Activated naive CD8-positive, alpha-beta T cell treated with anti-CD3 and anti-CD28 coated beads, Interleukin-2, amount 50 U/mL, for 24 hours (primary cell): ENCODE measurements at places on chromosomes 2 and 18.

DNA sequence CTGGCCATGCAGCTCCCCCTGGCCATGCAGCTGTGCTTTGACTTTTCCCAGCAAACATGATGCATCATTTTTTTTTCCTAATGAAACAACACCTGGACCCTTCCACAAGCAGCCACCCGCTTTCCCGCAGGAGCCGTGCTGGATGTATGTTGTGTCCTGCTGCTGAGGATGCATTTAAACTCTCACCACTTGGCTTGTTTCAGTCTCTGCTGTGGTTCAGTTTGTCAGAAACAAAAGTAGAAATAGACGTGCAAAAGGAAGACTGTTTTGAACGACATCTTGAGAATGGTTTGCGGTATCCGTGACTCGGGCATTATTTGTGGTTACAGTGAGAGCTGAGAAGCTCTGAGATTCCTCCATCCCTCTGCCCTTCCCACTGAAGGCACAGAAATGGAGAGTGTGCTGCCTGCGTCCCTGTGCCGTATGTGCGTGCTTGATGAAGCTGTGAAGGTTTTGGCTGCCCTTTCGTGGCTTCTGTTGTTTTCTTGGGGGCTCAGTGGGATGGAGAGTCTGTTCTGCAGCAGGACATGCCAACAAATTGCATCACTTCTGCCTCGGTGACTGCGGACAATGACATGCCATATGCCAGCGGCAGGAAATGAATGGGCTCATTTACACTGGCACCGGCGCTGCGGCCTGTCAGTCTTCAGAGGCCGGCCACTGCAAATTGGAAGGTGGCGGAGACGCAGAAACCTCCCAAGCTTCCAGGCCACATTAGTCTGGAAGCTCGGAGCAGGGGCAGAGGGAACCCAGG is 417.7 kb upstream of the SALL3 start:
- no peak for DNase-seq

- no peak for DNase-seq
Measured at GRCh38 chr2:237600205-237600846, 9.8 kb upstream of the RAB17 start.

- DNase-seq = no peak
Measured at GRCh38 chr2:157631861-157632260, 3.2 kb upstream of the ACVR1C start.

DNA sequence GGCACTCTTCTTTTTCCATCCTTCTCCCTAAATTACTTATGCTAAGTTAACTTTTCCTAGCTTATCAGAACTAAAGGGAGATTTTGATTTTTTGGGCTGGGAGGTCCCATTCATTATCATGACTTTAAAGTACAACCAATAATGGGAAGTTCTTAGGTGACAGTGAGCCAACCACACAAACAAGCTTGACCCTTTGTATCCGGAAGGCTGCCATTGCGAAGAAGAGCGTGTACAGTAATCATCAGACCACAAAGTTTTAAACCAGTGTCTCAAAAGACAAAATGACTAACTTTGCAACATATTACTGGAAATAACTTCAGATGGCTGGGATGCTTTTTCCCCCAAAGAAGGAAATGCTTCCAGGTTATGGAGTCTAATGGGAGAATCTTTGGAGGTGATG is 298.1 kb downstream of the TGIF1 start:
- DNase-seq = no peak

GRCh38 chr2:17628349-17629261 is 88.1 kb downstream of the VSNL1 start:
- DNase-seq = no peak

- DNase-seq = peak; percentile 19
Measured at GRCh38 chr2:24076849-24077534, 866 bp upstream of the SF3B6 start.

DNA sequence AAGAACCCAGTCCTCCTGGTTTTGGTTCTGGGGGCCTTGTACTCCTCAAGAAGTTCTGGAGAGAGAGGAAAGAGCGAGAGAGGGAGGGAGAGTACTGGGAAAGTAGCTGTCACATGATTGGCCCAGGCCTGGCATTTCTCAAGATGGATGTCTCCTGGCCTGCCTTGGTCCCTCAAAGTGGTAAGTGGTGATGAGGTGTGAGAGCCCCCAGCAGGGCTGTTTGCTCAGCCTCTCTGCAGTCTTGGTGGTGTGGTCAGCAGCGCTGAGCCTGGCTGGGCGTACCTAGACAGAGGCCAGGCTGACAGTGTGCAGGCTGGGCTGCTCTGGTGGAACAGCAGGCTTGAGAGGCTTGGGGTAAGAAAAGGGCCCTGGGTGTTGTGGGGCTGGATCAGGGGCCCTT is 2.5 kb downstream of the SPEG start:
- no peak for DNase-seq

DNA sequence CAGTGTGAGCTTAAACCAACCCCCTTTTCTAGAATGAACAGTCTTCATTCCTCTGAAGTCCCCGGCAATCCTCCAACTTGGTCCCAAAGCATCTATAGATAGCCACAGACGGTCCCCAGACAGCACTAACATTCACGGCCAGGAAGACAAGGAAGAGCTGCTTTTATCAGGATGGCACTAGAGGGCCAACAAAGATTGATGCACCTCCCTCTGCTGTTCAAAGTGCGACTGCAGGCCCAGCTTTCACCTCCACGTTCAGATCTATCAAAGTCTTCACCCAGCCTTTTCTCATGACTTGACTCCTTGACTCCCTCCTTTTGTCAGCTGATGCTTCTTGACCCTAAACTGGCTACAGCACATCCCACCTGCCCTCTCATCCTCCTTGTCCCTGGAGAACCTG is 54.3 kb downstream of the RNF152 start:
- DNase-seq = no peak

DNA sequence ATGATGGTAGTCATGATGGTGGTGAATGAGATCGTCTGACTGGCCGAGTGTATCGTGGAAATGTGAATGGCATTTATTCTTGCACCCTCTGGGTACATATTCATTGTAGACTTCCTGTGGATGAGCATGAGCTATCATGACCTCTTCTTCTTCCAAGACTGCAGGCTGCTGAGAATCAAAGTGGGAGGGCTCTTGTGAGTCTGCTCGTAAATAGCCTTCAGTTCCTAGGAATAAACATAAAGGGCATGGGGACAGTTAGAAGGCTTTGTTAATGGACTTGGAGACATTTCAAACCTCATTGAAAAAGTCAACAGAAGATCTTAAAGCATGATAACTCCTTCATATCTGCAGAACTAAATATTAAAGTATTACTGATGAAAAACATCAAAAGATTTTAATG is 14.9 kb downstream of the SLC39A6 start:
- DNase-seq = no peak

DNA sequence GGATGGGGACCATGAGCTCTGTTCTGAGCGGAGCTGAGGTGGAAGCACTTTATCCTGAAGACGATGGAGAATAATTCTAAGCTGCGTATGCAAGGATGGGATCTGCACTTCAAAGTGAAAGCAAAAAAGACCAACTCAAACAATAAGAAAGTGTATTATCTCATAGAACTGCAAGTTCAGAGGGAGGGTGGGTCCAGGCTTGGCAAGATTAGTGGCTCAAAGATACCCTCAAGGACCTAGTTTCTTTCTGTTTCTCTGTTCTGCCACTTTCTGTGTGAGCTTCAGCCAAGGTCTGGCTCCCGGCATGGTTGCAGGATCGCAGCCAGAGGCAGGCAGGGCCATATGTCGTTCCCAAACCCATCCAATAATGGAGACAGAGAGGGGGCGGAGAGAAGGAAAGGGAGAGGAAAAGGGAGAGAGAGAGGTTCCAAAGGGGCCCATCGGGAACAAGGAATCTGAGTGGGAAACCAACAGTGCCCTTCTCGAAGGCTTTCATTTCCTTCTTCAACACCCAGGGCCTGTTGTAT is 169.2 kb upstream of the NCK2 start:
- no peak for DNase-seq

DNA sequence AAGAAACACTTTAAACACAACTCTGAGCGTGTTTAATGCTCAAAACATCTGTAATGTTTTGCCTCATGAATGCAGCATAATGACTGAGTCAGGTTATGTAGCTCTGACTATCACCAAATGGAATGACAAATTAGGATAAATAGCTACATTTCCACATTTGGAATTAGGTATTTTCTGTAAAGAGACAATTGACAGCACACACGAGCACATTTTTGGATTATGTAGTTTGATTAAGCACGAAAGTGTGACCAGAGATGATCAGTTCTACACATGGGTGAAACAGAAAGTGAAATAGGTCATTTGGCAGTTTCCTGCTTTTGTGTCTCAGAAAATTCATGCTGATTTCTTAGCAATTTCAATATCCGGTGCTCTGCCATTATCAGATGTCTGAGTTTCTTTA is 29.0 kb downstream of the LPIN1 start:
- no peak for DNase-seq

GRCh38 chr18:49243391-49243790 is 217.1 kb downstream of the DYM start:
- DNase-seq = no peak

DNA sequence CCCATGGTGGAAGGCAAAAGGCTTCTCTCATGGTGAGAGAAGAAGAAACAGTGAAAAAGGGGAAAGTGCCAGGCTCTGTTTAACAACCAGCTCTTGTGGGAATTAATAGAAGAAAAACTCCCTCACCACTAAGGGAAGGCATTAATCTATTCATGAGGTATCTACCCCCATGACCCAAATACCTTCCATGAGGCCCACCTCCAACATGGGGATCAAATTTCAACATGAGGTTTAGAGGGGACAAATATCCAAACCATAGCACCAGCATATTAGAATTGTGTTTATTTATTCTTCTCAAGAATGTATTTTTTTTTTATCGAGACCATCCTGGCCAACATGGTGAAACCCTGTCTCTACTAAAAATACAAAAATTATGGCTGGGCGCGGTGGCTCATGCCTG is 4.9 kb upstream of the CFLAR start:
- no peak for DNase-seq

- DNase-seq = no peak
Measured at GRCh38 chr2:183666031-183666430, 541.8 kb downstream of the NUP35 start.

DNA sequence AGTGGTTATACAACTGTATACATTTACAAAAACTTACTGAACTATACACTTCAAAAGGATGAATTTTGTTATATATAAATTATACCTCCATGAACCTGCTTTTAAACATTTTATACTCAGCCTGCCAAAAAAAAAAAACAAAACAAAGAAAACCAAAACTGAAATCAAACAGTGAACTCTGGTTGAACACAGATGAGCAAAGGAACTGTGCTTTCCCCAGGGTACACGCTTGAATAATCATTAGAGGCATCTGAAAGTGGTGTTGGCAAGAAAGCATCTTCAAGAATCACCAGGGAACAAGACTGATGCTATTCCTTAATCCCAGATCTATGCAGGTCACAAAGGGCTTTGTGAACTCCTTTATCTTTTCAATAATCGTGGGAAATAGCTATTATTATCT is 77.0 kb upstream of the LYPD1 start:
- DNase-seq = no peak

GRCh38 chr2:85717308-85718008 is 23.3 kb downstream of the GNLY start:
- no peak for DNase-seq

DNA sequence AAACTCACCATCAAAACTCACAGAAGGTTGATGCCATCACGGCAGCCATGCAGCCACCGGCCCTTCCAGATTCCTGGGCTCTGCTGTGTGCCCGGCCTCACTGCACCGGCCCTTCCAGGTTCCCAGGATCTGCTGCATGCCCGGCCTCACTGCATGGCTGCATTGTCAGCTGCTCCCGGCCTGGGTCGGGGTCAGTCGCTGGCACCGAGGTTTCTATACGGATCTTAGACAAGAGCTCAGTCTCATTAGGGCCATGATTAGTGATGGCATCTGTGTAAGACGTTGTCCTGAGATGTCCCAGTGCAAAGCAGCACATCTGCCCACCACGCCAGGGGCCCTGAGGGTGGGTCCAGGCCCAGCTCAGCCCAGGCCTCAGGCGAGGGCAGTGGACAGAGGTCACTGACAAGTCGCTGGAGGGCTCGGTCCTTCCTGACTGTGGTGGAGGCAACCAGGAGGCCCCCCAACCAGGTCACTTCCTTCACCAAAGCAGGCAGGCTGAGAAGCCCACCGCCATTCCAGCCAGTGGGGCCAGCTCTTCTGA is 29.4 kb downstream of the TMEM18 start:
- no peak for DNase-seq

GRCh38 chr18:79629249-79629558 is 50.4 kb upstream of the CTDP1 start:
- no peak for DNase-seq

DNA sequence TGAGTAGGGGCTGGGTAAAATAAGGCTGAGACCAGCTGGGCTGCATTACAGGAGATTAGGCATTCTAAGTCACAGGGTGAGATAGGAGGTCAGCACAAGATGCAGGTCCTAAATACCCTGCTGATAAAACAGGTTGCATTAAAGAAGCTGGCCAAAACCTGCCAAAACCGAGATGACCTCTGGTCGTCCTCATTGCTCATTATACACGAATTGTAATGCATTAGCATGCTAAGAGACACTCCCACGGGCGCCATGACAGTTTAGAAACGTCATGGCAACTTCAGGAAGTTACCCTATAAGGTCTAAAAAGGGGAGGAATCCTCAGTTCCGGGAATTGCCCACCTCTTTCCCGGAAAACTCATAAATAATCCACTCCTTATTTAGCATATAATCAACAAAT is 132.2 kb downstream of the ARL4C start:
- DNase-seq = no peak

DNA sequence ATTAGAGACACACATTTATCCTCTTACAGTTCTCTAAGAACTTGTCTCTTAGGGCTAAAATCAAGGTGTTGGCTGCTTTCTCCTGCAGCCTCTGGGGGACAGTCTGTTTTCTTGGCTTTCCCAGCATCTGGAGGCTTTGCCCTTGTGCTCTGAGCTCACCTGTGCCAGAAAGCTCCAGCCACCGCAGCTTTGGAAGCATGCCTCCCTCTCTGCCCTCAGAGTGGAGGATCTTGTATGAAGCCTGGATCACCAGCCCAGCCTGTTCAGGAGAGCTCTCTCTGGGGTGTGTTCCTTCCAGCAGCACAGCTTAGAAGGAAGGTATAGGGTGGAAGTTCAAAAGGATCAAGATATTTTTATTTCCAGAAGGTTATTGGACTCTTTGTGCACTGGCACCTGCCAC is 53.1 kb upstream of the TPO start:
- DNase-seq = no peak

DNA sequence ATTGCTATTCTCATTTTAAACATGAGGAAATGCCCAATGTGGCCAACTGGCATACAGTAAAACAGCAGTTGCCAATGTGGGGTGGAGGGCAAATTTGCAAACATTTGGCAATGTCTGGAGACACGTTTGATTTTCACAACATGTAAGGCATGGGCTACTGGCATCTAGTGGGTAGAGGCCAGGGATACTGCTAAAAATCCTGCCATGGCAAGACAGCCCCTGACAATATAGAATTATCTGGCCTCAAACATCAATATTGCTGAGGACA is 168.6 kb downstream of the KCNE4 start:
- DNase-seq = no peak
